Activated T-helper 1 cell treated with Interleukin-2 at 50 U/mL for 16 hours (primary cell): ENCODE measurements at places on chromosomes 7 and 10.
A peak's percentile ranks its signal among the peaks of the same experiment; 100 is the strongest.

DNA sequence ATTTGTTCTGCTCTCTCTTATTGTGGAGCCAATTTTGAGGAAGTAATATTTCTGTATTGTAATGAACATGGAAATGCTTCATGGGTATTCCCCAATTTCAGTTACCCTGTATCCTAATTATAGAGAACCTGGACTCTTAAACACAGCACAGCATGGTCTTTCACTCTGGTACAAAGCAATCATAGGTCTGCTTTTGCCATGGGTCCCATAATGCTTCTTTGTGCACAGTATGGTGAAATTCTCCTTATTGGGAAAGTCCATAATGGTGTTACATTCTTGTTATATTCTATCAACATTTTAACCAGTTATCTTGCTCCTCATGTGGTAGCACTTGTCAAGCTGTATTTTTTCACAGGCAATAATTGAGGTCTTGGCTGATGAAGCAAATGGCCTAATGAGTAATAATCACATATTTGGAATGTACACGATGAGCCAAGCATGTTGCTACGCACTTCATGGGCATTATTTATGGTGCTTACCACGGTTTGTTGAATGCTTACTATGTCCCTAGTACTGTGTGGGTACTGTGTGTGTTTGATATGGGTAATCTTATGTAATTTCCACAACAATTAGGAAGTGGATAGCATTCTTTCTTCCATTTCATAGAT lies 42.9 kb downstream of the PRKG1 start:
- DNase-seq: no peak

GRCh38 chr7:122975341-122975740 lies 20.2 kb downstream of the TAS2R16 start:
- no peak for DNase-seq

GRCh38 chr7:103343758-103344452 lies 662 bp downstream of the DNAJC2 start:
- DNase-seq: peak; percentile 5

- DNase-seq: no peak
Observed at GRCh38 chr10:112805254-112805590, 144.8 kb upstream of the TCF7L2 start.

GRCh38 chr10:44478040-44478439 lies 93.1 kb upstream of the CXCL12 start:
- DNase-seq: no peak

DNA sequence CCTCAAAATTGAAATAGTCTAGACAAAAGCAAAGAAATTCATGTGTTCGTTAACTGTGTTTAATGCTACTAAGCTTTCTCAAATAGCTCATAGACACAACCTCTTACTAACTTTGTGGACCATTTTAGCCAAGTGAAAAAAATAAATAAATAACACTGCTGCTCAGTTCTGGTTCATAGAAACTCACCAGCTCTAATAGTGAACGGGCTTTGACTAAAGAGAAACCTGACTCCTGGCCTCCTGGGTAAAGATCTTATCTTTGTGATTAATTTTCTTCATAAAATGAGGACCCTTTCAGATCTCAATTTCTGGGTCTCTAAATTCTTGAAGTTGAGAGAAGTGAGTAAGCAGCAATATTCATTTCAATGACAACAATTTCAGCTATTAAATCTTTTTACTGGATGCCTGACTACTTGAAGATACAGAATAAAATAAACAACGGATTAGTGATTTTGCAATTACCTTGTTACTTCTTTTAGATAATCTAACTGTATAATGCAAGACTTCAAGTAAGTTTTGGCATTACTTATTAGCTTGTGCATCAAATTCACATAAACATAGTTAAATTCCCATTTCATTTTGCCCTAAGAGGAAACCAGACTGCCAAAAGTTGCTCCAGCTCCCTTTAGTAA lies 3.1 kb downstream of the CADPS2 start:
- no peak for DNase-seq

DNA sequence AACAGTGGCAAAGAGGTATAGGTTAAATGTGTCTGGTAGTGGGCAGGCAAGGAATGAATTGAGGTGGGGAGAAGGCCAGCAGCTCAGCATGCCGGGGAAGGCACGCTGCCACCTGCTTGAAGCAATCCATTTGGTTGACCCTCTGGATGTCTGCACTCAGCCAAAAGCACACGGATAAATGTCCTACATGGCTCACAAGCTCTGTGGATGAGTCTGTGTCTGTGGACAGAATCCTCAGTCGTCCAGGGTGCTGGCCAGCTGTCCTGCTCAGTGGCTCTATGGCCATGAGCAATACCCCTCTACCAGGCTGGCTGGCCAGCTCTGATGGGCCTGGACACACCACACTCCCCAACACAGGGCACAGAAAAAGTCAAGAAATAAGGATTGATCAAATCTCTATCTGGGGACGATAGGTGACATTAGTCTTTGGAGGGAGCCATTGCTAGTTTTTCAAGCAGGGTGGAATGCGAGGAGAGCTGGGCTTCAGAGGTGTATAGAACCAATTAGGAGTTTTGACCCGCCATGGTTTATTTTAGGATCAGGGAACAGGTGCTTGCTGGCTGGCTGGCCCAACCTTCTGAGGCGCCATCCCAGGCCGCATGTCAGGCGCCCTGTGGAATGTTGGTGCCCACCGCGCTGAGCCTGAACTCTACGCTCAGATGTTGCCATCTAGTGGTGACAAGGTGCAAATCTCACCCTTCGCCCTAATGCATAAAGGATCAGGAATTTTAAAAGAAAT lies 493.4 kb downstream of the TNS3 start:
- DNase-seq: no peak

- no peak for DNase-seq
Observed at GRCh38 chr10:359762-360161, 224.5 kb downstream of the ZMYND11 start.

DNA sequence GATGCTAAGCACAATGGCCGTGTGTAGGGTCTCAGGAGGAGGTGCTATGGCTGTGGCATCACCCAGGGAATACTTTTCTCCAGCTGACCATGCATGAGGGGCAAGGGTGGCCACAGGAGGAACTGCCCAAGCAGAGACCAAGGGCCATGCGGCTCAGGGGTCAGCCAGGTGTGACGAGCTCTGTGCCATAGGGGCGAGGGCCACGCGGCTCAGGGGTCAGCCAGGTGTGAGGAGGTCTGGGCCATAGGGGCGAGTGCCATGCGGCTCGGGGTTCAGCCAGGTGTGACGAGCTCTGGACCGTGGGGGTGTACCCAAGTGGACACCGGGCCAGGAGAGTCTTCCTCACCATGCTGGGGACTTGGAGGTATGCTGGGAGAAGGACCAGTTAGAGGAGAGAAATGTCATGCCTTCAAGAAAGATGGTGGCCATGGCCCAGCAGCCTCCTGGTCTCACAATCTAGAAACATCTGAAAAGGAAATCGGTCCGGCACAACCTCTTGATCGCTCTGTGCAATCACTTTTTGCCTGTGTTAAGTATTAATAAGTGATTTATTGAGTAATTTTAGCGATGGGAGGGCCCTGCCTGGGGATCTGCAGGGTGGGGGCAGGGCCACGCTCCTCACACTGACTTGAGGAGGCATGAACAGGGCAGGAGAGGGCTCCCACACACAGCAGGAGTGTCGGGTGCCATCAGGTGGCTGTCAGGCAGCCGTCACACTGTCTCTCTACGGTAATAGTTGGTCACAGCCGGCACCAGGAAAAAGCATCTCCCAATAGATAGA lies 265.0 kb downstream of the ADARB2 start:
- DNase-seq: no peak
